ENCODE measurements at places on chromosomes 7 and 10.

GRCh38 chr7:137820677-137821420 is 25.9 kb downstream of the DGKI start:
- DNase-seq, result no peak

DNA sequence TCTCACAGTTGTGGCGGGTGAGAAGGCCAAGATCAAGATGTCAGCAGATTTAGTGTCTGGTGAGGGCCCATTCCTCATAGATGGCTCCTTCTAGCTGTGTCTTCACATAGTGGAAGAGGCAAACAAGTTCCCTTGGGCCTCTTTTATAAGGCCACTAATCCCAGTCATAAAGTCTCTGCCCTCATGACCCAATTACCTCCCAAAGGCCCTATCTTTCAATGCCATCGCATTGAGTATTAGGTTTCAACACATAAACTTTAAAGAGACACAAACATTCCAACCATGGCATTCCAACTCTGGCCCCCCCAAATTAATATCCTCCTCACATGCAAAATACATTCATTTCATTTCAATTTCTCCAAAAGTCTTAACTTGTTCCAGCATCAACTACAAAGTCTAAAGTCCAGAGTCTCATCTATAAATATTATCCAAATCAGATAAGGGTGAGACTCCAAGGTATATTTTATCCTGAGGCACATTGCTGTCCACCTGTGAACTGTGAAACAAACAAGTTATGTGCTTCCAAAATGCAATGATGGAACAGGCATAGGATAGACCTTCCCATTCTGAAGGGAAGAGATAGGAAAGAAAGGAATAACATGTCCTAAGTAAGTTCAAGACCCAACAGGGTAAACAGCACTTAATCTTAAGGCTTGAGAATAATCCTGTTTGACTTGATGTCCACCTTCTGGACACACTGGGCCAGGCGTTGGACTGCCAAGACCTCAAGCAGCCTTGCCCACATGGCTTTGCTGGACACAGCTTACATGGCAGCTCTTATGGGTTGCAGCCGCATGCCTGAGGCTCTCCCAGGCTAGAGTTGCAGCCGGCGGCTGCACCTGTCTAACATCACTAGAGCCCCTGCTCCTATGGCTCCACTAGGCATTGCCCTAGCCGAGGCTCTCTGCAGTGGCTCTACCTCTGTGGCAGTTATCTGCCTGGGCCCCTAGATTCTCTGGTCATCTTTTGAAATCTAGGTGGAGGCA is 312.8 kb downstream of the TNS3 start:
- DNase-seq, result no peak

GRCh38 chr7:468681-469562 is 50.7 kb downstream of the PDGFA start:
- no peak for DNase-seq

DNA sequence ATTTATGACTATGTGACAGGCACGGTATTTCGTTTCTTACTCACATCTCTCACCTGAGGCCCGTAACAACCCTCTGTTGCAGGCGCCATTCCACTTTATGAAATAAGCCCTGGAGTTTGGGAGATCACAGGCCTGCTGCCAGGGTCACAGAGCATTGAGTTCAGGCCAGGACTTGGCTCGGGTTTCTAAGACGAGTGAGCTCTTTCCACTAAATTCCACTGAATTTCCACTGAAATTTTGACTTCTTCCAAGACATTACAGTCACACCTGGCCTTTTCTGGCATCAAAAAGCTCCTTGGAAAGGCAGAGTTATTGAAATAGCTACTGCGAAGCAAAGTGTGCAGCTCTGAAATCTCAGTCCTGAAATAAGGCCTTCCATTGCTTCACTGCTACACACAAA is 282.8 kb upstream of the MGMT start:
- no peak for DNase-seq

GRCh38 chr10:22753786-22754185 is 39.4 kb upstream of the PIP4K2A start:
- DNase-seq, result no peak

All from lower lobe of right lung (tissue), 2 donors.